Endothelial cell of umbilical vein (primary cell): ENCODE measurements at places on chromosomes 3 and 15.
A peak's percentile ranks its signal among the peaks of the same experiment; 100 is the strongest.

- DNase-seq = no peak
Observed at GRCh38 chr3:98594628-98595324, 1.4 kb upstream of the CPOX start.

GRCh38 chr15:39466750-39467105 is 114.2 kb upstream of the THBS1 start:
- DNase-seq = no peak

DNA sequence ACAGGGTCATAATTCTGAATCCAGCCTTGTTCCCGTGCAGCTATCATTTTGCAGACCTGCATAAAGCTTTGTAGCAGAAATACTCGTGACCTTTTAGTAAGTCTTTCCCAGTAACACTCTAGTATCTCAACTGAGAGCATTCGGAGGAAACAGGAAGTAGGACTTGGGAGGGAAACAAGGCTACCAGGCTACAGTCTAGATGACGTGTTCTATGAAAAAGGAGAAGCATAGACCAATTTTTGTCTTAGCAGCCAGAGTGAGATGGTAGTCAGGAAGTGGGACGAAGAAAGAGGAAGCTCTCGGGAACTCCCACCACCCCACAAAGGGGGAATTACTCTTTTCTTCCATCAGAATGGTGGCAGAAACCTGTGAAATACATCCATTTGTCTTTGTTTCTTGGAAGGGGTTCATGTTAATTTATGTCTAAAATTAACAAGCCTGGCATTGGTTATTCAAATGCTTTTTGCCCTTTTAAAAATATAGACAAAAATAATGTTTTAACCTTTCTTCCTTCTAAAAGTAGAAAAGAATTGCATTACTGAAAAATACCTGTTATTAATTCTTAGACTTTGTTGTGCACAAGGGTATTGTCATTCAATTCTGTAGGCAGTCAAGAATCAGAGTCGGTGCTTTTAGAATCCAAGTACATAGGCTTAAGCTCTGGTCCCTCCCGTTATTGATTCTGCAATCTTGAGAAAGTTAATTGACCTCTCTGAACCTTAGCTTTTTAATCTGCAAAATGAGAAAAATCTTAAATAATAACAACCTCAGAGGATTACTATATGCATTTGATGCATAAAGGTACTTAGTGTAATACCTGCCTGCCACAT is 1.6 kb upstream of the SUCNR1 start:
- peak; percentile 66 for DNase-seq

DNA sequence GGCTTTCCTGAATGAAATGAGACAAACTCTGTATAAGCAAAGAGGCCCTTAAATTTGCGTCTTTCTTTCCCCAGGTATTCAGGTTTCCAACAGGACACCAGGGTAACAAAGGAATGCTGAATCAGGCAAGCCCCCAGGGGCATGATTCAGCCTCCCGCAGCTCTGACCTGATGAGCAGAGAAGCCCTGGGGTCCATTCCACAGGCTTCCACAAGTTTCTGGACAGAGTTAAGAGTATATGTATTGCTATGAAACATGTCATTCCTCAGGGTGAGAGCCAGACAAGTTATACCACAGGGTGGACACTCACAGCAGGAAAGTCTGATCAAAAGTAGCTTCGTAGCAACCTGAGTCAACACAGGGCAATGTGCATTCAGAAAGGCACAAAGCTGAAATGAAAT is 68.1 kb upstream of the CTNNB1 start:
- no peak for DNase-seq

- DNase-seq = no peak
Observed at GRCh38 chr15:56677271-56677670, 56.0 kb downstream of the ZNF280D start.

DNA sequence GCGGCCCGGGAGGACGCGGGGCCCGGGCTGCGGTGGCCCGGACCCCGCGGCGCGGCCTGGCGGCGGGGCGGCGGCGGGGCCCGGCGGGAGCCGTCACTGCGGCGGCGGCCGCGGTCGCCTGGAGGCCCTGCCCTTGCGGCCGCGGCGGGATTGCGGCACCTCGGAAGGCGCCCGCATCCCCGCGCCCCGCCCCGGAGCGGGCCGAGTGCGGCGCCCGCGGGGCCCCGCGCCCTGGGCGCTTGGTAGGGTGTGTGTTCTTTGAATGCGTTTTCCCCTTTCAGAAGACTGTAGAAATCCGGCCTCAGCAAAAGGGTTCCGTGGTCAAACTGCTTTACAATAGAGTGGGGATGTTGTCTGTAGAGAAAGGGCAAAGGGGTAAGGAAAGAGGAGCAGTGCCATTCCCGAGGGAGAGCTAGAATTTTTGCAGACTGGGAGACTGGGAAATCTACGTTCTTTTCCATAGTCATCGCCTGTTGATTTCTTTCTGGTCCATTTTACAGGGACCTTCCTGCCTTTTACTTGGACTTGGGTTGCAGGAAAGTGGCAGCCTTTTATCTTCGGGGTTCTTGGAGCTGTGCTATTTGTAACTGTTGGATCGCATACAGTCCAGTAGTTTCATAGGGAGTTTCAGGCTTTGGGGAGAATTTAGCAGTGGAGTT is 630 bp downstream of the SNRK start:
- no peak for DNase-seq

- no peak for DNase-seq
Observed at GRCh38 chr15:89170364-89170763, 51.0 kb downstream of the RLBP1 start.

DNA sequence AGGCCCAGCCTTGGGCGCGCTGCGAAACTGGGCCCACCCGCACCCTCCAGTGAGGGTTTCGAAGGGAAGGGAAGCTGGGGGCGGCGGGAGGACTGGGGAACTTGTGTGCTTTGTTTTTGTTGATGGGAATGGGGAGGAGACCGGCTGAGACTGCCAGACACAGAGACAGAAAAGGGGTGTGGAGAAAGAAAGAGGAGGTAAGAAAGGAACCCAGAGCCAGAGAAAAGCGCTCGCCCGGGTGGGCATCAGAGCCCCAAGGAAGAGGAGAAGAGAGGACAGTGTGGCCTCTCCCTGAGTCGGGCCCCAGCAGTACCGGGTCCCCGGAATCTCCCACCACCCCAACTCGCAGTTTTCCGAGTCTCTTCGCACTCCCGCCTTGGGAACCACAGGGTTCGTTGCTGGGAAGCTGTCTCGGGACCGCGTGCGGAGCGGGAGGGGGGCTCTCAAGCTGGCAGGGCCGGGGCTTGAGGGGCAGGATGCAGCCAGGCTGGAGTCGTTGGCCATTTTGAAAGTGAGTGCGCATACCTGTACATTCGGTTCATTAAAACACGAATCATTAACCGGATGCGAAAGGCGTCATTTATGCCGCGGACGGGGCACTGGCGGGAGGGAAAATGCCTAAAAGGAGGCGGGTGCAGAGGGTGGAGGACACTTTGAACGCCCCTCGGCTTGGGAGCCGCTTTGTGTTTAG is 3.1 kb downstream of the SKOR1 start:
- DNase-seq = no peak

DNA sequence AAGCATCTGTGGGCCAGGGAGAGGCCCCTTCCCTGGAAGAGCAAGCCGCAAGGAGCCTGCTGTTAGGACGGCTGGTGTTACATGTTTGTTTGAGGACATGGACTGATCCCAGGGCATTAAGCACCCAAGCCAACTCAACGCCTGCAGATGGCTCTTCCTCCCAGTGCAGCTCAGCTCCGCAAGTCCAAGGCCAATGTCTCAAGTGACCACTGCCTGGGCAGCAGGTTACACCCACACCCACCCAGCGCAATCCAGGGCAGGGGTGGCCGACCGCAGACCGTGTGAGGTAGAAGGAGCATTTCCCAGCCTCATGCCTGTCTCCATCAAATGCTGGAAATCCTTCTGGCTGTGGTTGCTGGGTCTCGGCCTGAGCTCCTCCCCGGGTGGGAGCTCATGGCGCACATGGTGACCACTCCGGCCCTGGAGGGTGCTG is 14.5 kb downstream of the GP5 start:
- DNase-seq = no peak

GRCh38 chr3:50121072-50122032 is 32.6 kb downstream of the RBM5 start:
- DNase-seq = peak; percentile 80

DNA sequence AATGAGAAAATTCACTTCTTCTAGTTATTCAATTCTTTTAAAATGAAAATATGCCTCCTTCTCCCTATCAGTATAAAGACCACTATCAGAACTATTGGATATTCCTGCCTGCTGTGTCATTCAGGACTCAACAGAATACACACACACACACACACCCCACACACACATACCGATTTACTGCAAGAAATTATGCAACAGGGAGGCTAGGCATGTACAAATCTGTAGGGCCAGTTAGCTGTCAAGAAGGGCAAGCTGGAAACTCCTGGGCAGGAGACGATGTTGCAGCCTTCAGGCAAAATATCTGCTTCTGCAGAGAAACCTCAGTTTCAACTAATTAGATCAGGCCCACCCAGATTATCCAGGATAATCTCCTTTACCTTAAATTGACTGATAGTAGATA is 13.9 kb upstream of the RYR3 start:
- DNase-seq = no peak

GRCh38 chr3:72171463-72171881 is 386.5 kb upstream of the PROK2 start:
- DNase-seq = no peak

DNA sequence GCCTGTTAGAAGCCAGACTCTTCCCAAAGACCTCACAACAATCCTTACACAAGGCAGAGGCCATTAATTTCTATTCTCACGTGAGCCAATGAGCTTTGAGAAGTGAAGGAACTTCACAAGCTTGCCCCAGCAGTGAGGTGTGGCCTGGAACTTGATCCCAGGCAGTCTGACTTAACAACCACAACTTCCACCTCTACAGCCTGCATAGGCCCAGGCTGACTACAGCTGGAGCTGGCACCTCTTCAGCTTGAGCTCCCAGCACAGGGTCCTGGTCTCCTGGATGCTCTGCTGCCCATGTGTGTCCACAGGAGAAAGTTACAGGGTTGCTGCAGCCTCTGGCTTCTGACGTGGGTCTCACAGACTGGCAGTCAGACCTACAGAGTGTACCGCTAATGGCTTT is 111.0 kb downstream of the ERC2 start:
- DNase-seq = no peak

DNA sequence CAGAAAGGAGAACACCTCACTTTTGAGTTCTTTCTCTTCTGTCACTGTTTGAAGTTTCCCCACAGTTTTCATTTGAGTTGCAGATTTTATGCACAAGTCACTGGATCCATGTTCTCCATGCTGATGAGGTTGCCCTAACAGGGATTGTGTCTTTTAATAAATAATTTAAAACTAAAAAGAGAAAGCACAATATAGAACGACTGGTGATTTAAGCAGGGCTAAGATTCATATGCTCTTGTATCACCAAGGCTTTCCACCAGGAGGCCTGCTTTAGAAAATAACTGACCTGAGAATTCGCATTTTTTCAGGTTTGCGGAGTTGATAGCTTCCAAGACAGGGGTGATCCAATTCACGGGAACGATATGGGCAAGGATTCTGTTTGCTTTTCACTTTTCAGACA is 252.0 kb upstream of the VEPH1 start:
- no peak for DNase-seq

DNA sequence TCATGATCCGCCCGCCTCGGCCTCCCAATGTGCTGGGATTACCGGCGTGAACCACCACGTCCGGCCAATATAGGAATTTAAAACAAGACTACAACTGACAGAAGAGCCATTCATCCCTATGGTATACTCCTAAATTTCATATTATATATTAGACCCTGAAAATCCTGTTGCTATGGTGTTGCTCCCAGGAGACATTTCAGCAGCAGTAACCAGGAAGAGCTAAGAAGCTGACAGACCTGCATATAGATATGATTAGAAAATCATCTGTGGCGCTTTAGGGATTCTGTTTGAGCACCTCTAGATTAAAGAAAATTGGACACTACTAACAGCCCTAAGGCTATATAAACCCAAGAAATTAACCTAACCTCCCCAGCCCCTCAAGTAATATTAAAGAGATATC is 38.8 kb downstream of the TBL1XR1 start:
- DNase-seq = no peak

GRCh38 chr3:66662894-66663293 is 162.1 kb upstream of the LRIG1 start:
- DNase-seq = no peak

GRCh38 chr15:84598250-84598649 is 2.6 kb upstream of the ZSCAN2 start:
- no peak for DNase-seq

DNA sequence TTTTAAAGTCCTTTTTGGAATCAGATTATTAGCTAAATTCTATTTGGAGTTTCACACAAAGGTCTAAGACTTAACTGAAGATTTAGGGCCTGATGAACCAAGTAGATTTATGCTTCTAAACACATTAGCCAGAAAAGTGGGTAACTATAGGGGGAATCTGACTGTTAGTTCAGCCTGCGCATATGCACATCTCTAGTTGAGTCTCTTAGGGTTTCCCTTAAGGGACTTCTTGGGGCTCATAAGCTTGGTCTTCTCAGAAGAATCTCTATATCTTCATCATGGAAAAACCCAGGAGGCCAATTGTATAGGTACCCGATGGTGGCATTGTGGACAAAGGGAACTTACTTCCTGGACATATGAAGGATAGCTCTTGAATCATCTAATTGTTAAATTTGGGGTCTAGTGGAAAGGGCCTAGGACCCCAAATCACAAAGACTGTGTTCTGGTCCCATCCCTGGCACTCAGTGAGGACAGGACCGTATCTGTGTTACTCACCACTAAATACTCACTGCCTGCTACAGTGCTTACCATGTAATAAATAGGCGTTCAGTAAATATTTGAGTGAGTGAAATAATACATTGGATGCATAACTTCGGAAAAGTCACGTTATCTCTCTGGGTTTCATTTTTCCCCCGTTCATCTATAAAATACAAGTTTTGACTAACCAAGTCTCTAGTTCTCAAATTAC is 17.0 kb downstream of the SELENOT start:
- DNase-seq = no peak

- peak; percentile 90 for DNase-seq
Observed at GRCh38 chr15:62782071-62782841, 260.3 kb upstream of the TPM1 start.

GRCh38 chr15:44802336-44802735 is 66.0 kb downstream of the TRIM69 start:
- DNase-seq = no peak

- DNase-seq = no peak
Observed at GRCh38 chr3:42541079-42541478, 38.6 kb downstream of the VIPR1 start.

DNA sequence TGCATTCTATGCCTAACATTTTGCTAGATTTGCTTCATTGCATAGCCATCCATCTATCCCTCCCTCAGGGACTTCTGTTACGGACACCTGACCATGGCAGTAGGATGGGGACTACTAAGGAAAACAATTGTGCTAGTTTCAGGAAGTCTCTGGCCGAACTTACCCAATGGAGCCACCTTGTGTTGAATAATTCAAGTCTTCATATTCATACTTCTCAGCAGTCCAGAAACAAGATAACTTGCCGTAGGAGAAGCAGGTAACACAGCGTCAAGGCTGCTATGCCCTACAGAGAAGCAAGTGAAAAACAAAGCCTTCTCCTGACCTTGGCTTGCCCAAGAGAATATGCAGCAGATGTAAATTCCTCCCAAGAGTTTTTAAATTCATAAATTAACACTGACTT is 685.3 kb downstream of the GRM7 start:
- DNase-seq = peak; percentile 79

- no peak for DNase-seq
Observed at GRCh38 chr15:82875411-82876003, 66.1 kb downstream of the WHAMM start.

GRCh38 chr15:93020976-93021772 is 67.8 kb downstream of the RGMA start:
- no peak for DNase-seq

GRCh38 chr3:146305808-146306423 is 55.0 kb upstream of the PLSCR4 start:
- DNase-seq = no peak
